Central memory CD8-positive, alpha-beta T cell (primary cell): ENCODE measurements at places on chromosomes 6 and 20.

GRCh38 chr20:23048283-23049200 lies 930 bp downstream of the THBD start:
- DNase-seq, result no peak

DNA sequence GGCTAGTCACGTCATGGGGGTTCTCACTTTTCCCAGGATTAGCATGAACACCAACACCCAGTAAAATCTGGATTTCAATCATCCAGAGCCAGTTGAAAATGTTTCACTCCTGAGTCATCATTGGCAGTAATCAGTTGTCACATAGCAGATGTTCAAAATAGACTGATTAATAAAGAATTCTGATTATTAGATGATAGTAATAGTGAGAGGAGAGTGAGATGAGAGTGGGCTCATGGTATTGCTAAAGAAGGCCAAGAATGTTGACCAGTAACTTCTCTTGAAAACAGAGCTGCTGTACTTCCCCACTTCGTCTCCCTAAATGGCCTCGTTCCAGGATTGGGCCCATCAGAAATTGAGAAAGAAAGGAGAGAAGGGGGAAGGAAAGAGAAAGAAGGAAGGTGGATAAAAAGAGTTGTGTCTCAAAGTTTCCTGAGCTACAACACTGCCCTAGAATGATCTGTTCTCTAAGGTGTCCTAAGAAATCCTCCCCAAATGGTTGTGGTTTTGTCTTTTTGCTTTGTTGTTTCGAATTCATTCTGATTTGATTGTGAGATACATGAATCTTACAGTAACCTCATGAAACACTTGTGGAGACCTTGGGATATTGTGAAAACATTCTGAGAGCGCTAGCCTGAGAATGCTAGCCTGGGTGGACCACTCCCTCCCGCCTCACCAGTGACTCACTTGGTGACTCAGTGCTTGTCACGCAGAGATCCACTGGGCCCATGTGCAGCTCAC lies 502.2 kb upstream of the JARID2 start:
- no peak for DNase-seq

DNA sequence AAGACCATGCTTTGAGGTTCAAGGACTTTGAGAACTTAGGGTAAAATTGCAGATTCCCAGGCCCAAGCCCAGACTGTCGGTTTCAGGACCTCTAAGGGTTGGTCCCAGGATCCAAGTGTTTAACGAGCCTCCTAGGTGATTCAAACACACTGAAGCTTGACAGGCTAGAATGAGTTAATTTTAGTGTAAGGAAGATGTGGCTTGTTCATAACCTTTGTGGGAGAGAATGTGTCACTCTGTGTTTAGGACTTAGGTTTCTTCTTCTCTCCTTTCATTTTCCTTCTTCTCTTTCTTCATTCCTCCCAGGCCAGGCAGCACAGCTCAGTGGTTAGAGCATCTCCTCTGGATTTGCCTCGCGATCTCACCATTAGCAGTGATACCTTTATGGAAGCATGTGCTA lies 104.8 kb upstream of the KCNG1 start:
- DNase-seq, result no peak

DNA sequence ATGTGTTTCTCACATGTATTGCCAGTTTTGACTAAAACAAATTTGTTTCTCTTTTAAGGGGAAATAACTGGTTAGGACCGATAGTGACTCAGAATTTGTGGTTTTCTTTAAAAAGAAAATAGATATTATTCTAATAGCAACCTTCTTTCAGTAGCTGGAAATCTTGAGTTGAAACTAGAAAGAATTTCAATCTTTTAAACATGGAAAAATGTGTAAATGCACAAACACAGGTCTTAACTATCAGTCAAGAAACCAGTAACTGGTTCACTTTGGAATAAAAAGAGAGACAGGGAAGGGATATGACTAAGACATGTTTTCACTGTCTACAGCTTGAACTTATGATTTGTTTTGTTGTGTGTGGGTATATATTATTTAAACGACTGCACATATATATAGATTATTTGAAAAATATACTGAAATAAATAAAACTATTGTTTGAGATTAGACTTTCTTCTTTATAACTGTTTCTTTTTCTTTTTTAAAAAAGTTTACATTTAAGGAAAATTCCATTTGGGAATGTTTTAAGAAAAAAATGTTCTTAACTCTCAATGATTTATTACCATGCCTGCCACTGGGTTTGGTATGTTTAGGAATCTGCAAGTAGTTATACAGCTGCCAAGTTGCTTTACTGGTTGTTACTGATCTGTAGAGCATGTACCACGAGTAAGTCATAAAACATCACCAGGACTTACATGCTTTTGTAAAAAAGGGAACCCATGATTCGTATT lies 753.3 kb upstream of the MARCKS start:
- no peak for DNase-seq

GRCh38 chr6:67591910-67592309 lies 1043.2 kb upstream of the ADGRB3 start:
- no peak for DNase-seq

DNA sequence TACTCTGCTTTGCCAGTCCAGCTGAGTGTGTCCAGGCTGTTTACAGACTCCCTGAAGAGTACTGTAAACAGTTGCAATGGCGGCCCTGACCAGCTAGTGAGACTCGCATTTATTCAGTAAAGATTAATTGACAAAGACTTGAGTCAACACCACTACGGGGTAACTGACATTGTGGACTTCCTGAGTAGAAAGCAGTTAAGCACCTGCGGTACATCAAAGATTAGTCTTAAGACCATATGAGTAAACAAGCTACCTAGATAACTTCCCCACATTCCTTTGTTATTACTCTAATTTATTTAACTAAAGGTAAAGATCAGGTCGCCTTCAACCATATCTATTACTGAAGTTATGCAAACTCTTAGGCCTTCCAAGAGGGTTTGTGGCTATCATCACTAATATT lies 12.6 kb downstream of the VPS52 start:
- no peak for DNase-seq

- no peak for DNase-seq
Measured at GRCh38 chr20:34791289-34792020, 34.0 kb downstream of the NCOA6 start.

GRCh38 chr20:10747019-10747418 lies 73.2 kb upstream of the JAG1 start:
- DNase-seq, result no peak

DNA sequence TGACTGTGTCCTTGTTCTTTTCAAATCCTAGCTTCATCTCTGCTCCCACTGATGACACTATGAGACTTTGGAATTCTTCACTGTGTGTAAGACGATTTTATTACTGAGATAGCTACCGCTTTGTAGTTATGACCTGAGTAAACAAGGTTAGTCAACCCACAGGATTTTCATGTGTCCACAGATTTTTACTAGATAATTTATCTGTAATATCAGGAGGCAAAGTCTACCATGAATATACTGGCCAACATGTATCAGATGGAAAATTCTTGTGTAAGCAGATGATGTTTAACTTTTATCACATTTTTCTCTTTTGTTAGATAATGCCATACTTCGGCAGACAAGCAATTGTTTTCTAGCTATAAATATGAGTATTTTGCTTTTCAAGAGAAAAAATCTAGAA lies 119.8 kb downstream of the SGK1 start:
- no peak for DNase-seq

GRCh38 chr20:32753731-32754130 lies 8.5 kb upstream of the DNMT3B start:
- DNase-seq, result no peak

DNA sequence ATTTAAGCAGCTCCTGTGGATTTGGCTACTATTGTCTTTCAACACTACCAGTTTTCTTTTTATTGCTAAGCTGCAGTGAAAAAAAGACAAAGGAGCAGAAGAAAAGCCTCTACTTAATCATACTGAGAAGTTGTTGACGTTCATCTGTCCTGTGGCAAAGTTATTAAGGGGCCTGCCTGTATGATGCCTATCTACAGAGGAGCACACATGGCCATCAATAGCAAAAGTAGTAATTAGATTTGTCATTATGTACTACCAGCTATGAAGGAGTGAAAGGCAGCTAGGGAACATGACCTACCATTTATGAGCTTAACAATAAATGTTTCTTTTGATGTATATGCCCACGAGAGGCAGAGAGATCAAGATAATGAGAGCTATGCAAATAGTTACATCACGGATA lies 620.9 kb downstream of the PHF3 start:
- no peak for DNase-seq

DNA sequence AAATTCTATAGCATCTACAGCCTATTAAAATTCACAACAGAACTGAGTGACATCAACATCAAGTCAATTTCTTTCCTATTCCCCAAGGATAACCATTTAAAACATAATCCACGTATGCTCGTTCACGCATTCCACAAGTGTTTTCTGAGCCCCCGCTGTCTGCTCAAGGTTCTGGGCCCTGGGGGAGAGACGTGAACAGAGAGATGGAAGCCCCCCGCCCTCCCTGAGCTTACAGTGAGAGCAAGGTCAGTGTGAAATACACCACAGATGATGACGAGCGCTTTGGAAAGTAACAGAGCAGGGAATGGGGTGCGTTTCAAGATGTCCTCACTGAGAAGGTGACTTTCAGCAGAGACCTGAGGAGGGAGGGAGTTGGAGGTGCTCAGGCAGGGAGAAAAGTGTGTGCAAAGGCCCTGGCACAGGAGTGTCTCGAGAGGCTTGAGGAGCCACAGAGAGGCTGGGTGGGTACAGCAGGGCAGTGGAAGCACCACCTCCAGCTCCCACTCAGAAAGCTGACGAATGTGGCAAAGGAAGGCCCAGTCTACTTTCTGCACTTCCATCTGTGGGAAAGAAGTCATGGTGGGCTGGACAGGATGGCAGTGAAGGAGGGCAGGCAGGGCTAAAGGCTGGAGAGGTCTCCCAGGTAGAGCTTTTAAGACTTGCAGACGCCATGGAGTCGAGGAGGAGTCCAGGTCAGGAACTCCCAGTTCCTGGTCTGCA lies 88.3 kb downstream of the DLL1 start:
- no peak for DNase-seq

GRCh38 chr6:167996424-167997199 lies 859 bp upstream of the KIF25 start:
- DNase-seq, result no peak

DNA sequence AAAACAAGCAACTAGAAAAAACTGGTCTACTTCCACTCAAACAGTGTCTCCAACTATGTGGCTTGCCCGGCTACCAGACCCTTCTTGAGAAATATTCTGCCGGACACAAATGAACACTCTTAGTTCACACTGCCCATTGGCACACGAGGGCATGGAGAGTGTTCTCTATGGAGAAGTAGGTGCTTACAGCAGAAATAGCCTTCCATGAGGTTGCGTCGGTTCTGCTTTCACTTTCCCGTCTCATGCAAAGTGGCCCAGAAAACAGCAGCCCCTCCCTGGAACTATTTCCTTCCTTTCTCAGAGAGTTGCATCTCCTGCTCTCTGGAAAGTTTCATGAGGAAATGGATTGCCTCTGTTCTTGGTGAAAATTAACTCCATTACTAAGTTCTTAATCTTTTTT lies 9.5 kb upstream of the HLA-DOA start:
- peak; percentile 41 for DNase-seq

GRCh38 chr6:35359744-35360348 lies 17.5 kb downstream of the PPARD start:
- DNase-seq, result no peak

GRCh38 chr6:137967689-137968454 lies 100.8 kb downstream of the TNFAIP3 start:
- no peak for DNase-seq

DNA sequence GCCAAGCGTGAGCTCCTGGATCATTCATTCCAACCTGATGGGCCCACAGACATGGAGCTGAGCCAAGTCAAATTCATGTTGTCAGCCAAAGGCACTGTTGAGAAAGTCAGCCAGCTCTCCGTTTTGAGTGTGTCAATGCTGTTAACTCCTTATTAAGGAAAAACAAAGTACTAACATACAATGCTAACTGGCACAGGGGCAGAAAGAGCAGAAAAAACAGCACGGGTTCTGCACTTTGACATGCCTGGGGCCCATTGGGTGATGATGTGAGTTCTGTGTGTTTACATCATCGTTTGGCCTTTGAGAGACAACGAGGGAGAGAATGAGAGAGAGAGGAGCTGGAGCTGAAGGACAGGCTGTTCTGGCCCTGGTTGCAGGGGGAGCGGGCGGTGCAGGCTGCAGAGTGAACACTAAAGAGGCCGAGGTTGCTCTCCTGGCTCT lies 85.9 kb downstream of the SMOC2 start:
- no peak for DNase-seq

GRCh38 chr6:46097366-46097765 lies 32.4 kb upstream of the ENPP4 start:
- no peak for DNase-seq

DNA sequence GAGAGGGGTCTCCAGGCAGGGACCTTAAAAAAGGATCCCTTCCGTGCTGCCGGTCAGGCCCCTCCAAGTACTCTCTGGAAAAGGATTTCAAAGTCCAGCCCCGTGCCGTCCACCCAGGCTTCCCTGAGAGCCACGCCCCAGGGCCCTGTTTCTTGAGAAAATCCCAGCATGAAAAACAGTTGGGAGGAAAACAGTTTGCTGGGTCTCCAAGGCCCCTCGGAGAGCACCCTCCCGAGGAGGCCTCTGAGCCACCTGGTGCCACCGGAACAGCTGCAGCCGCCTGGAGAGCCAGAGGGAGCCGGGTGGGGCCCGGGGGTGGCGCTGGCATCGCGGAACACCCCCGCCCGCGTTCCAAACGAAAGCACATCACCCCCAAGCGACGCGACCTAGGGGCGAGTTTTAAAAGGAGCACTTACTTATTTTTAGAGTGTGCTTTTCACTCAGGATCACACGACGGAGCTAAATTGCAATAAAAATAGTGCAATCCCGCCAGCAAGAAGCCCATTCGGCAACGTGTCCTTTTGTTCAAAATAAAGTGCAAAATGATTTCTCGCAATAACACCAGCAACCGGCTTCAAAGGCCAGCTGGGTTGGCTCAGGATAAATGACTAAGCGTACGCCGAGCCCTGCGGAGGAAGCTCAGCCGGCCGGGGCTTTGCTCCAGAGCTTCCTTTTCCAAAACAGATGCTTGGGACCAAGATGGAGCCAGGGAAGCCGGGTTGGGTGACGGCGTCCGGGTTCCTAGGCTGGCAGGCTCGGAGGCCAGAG lies 64.2 kb downstream of the YTHDF1 start:
- DNase-seq, result no peak

DNA sequence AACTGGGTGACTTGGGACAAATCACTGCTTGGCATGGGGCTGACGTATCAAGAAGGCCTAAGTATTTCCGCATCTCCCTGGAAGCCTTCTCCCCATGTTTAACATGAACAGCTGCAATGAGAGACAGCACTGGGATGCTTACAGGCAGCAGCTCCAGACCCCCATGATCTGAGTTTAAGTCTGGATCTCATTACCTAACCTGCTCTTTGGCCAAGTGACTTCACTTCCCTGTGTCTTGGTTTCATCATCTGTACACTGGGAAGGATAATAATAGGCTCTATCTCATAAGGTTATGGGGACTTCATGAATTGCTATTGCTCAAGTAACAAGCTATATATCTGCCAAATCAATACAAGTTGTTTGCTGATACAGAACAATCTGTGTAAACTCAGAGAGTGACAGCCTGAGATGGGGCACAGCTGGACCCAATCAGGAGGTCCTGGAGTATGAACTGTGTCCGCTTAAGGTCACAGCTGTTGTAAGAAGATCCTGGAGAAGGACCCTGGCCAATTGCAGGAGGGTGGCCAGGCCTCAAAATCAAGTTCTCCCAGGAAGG lies 56.0 kb downstream of the TGM2 start:
- no peak for DNase-seq

- DNase-seq, result no peak
Measured at GRCh38 chr6:74731204-74731603, 474.6 kb downstream of the COL12A1 start.
